ENCODE measurements at places on chromosomes 11 and 22.

GRCh38 chr11:10436224-10436623 is 18.8 kb upstream of the AMPD3 start:
- no peak for DNase-seq

- DNase-seq, result no peak
These were observed 3.7 kb upstream of the ACY3 start for GRCh38 chr11:67654225-67654624.

GRCh38 chr11:8252946-8253345 is 10.7 kb downstream of the LMO1 start:
- DNase-seq, result no peak

GRCh38 chr11:72591785-72592502 is 82.3 kb downstream of the PDE2A start:
- DNase-seq, result no peak

DNA sequence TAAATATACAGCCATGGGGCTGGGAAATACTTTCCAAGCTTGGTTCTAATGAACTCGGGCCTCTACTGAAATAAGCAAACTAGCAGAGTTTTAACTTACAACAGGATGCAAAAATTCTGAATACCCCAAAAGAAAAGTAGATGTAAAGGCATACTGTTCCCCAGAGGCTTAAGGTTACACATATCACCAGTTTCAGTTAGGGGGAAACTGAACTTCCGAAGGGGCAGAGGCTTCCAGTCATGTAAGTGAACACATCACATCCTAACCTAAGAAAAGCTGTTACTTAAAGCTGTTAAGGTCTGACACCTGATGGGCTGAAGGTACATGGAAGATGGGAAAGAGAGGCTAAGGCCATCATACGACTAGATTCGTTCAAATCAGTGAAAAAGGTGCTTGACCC is 2.3 kb downstream of the GAB2 start:
- no peak for DNase-seq

DNA sequence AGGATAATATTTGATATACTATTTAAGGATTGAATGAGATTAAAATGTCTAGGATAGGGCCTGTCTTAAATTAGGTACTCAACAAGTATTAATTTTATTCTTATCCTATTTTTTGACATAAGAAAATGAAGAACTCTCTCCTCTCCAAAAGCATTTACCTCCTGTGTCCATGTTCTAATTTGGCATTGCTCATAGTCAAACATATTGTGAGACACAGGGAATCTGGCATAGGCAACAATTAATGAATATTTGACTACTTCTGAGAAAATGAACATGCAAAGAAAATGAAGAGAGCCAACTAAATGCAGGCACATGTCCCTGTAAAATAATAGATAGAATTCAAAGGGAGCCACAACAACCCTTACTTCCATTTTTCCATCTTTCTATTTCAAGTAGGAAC is 198.5 kb upstream of the C11orf87 start:
- DNase-seq, result no peak

DNA sequence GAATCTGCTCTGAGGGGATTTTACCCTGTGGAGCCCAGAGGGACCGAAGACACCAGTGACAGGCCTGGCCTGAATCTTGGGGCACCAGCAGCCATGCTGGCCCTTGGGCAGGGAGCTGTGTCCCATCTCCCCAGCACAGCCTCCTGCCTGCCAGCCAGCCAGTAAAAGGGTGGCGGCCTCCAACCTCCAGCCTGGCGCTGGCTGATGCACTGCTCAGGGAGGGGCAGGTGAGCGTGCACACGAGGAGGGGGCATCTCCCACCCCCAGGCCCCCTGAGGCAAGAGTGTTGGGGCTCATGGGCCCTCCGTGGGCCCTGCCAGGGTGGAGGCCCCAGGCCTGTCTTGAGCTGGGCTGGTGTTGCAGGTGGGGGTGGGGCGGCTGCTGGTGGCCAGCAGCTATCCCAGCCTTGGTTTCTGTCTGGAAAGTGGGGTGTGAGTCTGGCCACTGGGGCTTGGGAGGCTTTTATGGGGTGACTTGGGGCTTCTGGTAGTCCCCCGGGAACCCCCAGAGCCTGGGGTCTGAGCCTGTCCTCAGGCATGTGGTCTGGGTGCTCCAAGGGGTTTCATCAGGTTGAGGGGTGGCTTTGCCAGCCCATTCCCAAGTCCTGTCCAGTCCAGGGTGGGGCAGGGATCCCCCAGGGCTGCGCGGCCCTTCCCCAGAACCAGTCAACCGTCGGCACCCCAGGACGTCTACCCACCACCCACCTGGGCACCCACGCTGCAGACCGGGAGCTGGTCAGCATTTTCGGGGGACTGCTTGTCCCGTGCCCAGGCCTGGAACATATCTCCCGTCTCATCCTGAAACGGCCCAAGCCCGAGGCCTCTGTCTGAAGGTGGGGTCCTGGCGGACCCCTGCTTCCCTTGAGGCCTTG is 17.8 kb downstream of the TSPAN4 start:
- no peak for DNase-seq

GRCh38 chr11:64305691-64306562 is 603 bp downstream of the ESRRA start:
- DNase-seq, result no peak

DNA sequence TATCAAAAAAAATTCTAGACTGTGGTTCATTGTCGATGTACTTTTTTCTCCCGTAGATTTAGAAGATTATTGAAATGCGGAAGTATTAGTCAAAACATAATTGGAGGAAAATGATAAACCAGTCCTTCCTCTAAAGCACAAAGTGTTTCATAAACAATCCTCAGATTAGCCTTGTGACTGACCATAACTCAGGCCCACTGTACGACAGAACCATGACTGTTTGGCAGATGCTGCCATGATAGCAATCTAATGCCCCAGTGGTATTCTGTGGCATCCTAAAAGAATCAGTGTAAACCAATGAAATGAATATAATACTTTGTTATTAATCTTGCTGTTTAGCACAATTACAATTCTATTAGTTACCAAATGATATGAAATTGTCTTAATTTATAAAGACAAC is 127.0 kb upstream of the CTSC start:
- no peak for DNase-seq

- no peak for DNase-seq
These were observed 22.3 kb upstream of the SLC36A4 start for GRCh38 chr11:93220078-93220477.

GRCh38 chr11:125226706-125227105 is 62.2 kb downstream of the PKNOX2 start:
- DNase-seq, result no peak

- no peak for DNase-seq
These were observed 296.8 kb downstream of the RAB38 start for GRCh38 chr11:87878373-87878825.

GRCh38 chr11:36065436-36065835 is 121.6 kb downstream of the LDLRAD3 start:
- DNase-seq, result no peak

GRCh38 chr11:27420722-27421572 is 51.6 kb downstream of the LGR4 start:
- no peak for DNase-seq

DNA sequence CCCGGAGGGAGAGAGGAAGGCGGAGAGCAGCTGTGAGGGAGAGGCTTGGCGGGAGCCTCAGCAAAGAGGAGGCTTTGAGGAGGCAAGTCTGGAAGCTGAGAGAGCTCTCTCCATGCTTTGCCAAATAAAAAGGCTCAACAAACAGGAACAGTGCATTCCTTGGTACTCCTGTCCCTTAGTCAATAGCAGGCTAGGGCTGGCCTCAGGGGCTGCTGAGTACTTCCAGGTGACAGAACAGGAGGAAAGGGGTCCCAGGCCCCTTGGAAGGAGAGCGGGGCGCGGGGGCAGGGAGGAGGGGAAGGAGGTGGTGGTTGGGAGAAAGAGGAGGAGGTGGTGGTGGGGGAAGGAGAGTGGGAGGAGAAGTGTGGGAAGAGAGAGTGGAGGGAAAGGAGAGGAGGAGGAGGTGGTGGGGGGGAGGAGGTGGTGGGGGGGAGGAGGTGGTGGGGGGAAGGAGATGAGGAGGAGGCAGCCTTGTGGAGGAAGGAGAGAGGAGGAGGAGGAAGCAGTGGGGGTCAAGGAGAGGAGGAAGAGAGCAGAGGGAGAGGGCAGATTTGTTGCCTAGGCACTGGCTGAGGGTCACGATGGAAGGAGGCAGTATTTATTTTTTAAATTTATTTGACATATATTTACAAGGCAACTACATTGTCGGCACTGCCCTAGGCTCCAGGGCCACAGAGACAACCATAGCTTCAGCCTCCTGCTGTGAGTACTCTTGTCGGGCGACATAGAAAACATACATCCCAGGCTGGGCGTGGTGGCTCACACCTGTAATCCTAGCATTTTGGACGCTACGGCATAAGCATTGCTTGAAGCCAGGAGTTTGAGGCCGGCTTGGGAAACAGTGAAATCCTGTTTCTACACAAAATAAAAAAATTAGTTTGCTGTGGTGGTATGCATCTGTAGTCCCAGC is 74.2 kb upstream of the ZBED5 start:
- no peak for DNase-seq

DNA sequence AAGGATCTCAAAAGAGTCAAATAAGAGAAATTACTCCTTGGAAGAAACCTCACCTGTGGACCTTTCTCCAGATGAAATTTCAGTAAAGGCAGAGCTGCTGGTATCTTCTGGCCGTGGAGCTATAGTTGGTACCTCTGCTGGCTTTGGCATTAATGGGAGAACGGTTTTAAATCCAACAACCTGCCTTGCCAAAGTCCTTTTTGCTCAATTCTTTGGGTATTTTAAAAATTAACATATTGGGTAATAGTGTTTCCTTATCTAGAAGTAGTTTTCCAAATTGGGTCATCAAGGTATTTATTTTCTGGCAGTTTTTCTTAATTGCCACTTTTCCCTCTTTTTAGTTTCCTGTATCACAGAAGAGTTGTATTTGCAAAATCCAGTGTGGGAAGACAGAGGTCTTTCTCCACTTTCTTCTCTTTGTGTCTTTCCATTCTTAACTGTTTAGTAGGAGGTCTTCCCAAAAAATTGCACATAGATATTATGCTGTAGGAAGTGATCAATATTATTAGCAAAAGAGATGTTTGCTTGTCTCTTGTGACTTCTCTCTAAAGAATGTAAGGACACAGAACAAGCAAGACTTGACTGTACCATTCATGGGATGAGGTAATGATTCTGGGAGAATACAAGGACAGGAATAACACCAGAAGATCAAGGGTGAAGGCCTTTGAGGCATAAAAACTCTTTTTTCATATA is at the start of gene SAA4:
TSS of gene SAA4 (minus strand) at position 139 of the 693 bp plus-strand sequence. CDS start 876 bp downstream, outside the sequence.
- DNase-seq, result no peak

- DNase-seq, result no peak
These were observed 13.4 kb downstream of the SYT7 start for GRCh38 chr11:61567286-61568061.

GRCh38 chr11:86740628-86741483 is 59.5 kb upstream of the PRSS23 start:
- no peak for DNase-seq

DNA sequence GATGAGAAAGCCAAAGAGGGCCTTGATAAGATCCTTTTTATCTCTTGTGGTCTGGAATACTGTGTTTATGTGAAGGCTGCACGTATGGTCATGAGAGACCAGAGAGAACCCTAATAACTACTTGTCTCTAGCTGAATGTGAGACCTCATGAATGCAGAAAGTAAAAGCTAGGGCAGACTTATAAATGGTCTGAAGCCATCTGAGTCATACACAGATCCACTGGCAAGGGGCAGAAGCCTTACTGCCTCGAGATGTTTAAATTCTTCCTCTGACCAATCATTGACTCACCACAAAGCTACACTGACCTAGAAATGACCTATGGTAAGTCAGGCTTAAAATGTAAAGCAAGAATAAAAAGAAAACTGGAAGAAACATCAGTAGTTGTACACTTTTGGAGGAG is 22.7 kb upstream of the OR4B1 start:
- no peak for DNase-seq

DNA sequence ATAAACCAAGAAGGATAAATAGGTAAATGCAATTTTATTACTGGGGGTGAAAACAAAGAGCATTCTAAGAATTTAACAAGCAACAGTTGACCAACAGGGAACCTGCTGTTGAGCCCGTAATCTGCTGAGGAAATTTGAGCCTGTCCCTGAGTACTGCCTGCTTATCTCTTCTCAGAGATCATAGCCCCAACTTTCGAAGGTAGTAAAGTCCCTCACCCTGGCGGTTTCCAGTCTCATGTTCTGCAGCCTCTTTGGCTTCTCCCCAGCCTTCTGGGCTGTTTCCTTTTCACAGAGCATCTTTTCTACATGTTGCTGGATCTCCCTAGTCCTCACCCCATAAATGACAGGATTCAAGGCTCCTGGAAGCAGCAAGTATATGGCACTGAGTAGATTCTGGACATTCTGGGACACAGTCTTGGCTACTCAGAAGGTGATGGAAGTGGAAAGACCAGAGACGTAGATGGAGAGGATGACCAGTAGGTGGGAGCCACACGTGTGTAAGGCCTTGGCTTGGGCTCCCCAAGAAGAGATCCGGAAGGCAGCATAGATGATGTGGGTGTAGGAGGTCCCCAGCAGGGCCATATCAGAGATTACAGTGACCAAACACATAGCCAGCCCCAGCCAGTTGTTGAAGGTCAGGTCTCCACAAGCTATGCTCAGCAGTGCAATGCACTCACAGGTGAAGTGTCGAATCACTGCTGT is 51.6 kb downstream of the RRM1 start:
- no peak for DNase-seq

GRCh38 chr11:1772270-1773130 is 8.8 kb upstream of the CTSD start:
- DNase-seq, result no peak

DNA sequence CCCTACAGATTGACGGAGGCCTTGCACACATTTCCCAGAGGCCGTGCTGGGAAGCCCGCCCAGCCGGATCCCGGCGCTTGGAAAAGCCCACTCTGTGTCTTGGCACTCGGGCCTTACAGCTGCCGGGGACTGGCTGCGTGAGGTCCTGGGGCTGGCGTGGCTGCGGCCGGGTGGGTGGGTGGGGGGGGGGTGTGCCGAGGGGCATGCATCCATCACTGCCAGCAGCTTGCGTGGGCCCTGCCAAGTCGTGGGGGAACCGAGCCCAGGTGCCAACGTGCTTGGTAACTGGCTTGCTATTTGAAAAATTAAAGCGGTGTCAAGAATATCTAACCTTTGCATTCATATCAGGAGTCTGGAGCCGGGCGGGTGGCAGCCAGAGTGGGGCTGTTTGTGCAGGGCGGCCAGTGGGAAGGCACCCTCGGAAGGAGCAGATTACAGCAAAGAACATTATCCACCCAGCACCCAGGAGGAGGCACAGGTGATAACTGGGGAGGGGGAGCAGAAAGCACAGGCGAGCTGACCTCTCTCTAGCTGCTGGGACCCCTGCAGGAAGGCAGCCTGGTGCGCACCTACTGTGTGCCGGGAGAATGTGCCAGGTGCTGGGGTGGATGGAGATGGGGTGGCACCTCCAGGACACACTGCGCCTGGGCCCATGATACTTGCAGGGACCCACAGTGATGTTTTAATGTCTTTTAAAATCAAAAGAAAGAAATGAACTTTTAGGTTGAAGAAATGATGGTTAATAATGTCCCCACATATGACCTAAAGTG is 28.5 kb upstream of the SMIM38 start:
- DNase-seq, result no peak
